ENCODE measurements at places on chromosomes 4 and X.
A peak's percentile ranks its signal among the peaks of the same experiment; 100 is the strongest.

- DNase-seq: no peak
These were observed 35.1 kb downstream of the PRKX start for GRCh38 chrX:3678328-3678727.

GRCh38 chrX:28576117-28576516 is 11.1 kb upstream of the IL1RAPL1 start:
- DNase-seq: no peak

DNA sequence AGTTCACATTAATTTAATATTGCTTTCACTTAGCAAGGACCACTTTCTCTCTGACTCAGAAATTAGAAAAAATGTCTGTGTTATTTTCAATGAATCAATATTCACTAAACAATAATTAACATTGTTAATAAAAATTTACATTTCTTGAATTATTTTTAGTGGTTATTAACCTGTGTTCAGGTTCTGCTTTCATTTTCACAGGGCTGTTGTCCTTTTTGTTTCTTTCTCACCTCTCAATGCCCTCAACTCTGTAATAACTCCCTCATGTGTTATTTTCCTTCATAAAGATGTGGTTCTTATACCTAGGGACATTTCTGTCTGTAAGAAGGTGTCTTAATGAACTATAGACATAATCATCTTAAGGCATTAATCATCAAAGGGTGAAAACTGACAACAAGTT is 43.1 kb upstream of the PRR27 start:
- DNase-seq: no peak

- DNase-seq: no peak
These were observed 404.0 kb downstream of the PPARGC1A start for GRCh38 chr4:23485801-23486200.

- DNase-seq: no peak
These were observed 101.7 kb downstream of the CORIN start for GRCh38 chr4:47736146-47736545.

DNA sequence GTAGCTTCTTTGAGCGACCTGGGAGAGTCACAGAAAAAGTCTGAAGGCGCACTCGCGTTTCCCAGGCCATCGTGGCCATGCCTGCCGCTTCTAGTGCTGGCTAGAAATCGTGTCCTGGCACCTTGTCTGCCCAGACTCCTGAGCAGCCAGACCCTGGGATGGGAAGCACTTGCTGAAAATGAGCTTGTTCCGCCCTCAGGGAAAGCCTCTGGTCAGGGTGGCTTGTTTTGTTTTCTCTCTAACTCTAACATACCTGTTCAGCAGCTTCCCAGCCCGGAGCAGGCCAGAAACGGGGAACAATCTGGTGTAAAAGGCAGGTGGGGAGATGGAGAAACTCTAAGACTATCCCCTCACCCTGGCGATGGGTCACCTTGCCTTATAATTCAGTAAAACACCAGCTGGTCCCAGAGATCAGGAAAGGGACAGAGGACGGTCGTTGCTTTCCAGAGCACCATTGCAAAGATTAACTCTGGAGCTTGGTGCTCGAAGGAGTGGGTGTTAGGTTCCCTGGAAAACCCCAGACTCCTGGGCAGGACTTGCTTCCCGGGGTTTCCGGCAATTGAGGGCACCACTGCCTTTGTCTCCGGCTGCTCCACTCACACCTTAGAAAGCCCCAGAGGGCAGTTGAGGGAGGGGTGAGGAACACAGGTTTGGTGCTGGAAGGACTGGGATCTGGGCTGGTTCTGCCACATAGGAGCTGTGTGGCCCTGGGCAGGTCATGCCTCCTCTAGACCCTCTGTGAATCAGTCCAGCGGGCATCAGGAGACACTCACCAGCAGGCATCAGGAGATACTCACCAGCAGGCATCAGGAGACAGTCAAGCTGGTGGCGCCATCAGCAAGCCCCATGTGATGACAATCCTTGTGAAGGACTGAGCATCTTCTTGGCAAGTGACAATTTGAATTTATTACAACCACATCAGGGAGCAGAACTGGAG is 4.5 kb upstream of the SH3TC1 start:
- DNase-seq: no peak

- DNase-seq: no peak
These were observed 129.6 kb upstream of the NALF2 start for GRCh38 chrX:69374569-69374968.

DNA sequence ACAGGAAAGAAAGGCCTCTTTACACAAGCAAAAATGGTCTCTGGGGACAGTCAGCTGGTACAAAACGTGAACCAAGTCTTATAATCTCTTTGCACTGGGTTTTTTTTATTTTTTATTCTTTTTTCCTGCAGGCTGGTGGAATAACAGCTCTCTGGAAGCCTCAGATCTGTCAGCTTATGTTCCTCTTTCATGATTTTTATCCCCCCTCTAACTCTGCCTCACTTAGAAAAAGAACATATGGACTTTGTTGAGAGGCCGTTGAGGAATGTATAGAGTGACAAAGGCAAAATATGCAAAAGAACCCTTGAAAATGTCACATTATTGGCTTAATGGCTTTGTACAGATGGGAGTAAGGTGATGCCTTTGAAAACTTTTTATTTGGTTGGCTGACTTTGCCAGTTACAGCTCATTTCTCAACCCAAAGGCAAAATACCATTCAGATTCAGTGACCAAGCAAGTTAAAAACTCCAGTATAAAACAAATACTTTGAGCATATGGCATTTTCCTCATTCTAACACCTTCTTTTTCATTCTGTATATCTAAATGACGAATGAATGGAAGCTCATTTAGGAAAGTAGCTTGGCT is 111.1 kb downstream of the RNF150 start:
- no peak for DNase-seq

DNA sequence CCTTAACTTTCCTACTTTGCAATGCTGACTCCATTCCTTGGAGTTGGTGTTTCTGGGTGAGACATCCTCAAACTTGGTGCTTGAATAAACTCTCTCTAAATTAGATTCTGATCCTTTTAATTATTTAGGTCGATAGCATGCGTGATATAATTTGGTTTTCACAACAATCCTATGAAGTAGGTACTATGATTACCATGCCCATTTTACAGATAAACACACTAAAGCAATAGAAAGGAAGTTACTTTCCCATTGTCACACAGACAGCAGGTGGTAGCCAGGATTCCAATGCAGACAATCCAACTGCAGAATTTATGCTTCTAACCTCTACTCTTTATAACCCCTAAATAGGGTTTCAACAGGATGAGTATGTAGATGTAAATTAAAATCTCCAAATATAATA is 21.7 kb upstream of the AASDH start:
- DNase-seq: no peak

DNA sequence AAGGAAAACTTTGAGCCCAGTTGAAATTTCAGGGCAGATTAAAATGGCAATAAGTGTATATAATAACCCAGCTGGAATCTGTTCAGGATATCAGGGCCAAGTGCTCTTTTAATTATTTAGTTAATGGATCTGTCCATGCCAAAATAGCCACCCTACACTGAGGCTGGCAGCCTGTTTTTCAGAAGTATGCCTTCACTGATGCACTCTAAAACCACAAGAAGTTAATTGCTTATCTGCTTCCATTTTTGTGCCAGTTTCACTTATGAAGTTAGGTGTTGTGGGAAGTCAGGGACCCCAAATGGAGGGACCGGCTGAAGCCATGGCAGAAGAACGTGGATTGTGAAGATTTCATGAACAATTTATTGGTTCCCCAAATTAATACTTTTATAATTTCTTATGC is 960.3 kb downstream of the C4orf33 start:
- DNase-seq: no peak

DNA sequence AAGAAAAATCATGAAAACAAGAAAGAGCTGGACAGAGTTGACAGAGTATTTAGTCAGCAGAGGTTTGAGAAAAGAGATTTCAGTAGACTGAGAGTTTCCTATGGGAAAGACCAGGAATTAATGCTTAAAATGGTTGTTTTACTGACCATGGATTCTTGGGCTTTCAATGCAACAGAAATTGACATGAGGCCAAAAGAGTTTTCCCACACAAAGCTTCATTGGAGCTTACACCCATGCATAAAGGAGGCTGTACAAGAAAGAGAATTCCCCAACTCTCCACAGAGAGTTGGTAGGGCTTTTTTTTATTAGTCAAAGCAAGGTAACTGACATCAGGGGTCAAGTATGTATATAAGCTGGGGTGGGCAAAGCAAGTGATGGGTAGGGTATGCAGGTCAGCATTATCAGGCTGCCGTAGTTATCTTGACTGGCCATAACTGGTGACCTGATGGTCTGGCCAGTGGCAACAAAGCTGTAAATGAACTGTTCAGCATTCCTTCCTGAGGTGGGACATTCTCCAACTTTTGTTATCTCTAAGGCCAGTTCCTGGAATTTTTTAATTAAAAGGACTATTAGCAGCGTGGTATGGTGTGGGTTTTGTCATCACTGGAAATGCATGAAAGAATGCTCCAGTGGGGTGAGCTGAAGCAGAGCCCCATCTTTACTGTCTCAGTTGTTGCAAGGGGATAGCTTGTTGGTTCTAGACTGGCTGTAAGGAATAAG is 117.0 kb downstream of the ADAM29 start:
- DNase-seq: no peak

DNA sequence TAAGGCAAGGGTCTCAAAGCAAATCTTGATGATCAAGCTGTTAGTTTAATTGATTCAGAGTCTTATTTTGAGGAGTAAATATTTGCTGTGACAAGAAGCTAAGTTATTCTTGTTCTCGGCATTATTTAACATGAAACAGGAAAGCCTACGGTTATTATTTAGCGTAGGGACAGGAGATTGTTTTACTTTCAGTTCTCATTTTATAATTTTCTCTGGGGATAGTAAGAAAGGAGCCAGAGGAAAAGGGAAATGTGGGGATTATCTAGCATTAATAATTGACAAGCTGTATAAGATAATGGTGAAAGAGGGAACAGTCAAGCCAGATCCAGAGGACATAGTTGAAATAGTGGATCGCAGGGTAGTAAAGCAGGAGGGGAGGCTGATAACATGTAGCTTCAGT is 39.7 kb upstream of the PARM1 start:
- DNase-seq: no peak

DNA sequence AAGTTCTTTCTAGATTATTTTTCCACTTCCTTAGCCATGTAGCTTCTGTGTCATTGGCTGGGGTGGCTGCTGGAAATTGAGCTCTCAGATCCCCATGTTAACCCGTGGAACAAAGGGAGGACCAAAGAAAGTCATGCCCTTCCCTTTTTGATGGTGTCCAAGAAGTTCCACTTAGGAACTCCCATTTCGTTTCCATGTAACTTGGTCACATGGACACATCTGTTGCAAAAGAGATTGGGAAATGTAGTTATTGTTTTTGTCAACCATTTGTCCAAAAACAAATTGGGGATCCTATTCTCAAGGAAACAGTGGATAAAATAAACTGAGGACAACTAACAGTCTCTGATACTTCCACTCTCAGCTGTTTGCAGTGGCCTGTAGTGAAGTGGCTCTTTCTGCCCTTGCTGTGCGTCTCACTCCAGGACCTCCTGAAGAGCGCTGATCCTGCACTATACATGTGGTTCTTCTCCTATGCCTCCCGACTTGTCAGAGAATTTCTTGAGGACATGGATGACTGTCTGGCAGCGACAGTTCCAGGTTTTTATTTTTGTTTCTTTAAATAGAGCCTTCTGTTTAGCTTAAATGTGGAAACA is 125.3 kb upstream of the LNX1 start:
- no peak for DNase-seq

DNA sequence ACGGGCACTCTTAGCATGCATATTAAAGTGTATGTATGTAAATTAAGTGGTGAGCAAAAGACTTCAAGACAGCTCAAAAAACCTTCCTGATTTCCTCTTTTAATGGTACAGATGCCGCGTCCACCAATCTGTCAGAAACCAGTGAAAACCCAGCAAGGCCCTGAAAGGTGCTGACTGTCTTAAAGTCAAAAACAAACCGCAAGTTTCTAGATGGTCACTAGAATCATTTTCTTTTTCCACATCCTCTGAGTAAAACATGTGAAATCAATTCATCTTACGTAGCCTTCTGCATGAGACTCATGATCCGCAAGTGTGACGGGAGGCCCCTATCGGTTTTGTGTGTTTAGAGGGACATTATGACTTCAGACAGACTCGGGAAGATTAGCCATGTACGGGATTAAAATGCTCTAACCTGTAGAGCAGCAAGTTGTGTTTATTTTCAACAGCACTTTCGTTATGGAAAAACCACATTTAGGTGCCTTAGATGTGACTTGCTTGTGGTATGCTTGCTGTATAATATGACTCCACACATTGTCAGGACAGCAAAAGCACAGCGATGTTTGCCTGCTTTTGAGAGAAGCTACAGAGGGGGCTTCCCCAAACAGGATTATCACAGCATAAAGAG is 88.2 kb upstream of the STS start:
- DNase-seq: no peak

GRCh38 chrX:65601126-65601525 is 66.3 kb upstream of the MSN start:
- DNase-seq: no peak

DNA sequence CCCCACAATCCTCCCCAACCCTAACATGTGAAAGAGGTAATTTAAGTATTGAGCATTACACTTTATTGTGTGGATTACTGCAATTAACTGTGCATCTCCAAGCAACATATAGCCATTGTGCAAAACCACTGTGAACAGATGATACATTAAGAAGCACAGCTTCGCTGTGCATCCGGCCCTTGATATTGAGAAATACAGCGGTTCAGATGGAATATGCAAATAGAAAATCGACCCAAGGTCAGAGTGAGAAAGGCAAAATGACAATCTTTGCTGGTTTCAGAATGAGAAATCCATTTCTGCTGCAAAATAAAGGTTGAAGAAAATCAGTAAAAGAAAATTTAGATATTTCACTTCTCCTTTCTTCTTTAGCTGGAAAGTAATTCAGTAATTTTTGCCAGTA is 805.9 kb upstream of the GRID2 start:
- no peak for DNase-seq

GRCh38 chr4:74311696-74312313 is 3.5 kb downstream of the EPGN start:
- DNase-seq: peak; percentile 8

- DNase-seq: peak; percentile 38
These were observed 27.3 kb upstream of the JADE1 start for GRCh38 chr4:128782076-128782715.

DNA sequence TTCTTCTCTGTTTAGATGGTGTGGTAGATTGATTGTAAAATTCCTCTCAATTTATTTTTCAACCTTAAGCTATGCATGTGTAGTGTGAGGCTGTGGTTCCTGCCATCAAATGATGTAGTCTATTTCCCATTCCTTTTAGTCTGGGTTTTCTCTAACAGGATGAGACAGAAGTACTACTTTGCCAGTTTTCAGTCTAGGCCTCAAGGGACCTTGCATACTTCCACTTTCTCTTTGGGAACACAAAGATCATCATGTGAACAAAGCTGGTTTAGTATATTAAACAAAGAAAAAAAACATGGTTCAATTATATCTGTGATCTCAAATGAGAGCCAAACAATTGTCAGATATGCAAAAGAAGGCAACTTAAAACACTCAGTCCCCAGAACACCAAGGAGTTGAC is 1284.0 kb downstream of the RAPGEF2 start:
- DNase-seq: no peak

DNA sequence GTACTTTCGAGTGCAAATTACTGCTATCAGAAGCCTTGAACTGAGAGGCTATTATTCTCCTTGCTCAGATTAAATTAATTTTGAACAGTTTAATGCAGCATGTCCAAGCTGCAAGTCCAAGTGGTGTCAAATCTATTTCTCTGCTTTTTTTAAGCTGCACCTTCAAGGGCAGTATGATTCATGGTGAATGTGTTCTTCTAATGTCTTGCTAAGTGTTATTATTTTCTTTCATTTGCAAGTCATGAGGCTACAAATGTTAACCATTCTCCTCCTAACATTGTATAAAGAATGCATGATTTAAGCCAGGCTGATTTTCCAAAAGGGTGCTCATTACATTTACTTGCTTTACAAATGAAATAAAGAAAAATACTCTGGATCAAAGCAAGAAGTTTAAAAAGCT is 200.4 kb downstream of the TEX13C start:
- DNase-seq: no peak

- no peak for DNase-seq
These were observed 148.8 kb downstream of the INPP4B start for GRCh38 chr4:142697320-142697719.
